ENCODE measurements at places on chromosomes 6 and 20.

GRCh38 chr6:130513770-130514169, 148.0 kb downstream of the TMEM200A start:
- DNase-seq = no peak

- DNase-seq = no peak
These were observed 252.7 kb upstream of the POU3F2 start for GRCh38 chr6:98581705-98582104.

DNA sequence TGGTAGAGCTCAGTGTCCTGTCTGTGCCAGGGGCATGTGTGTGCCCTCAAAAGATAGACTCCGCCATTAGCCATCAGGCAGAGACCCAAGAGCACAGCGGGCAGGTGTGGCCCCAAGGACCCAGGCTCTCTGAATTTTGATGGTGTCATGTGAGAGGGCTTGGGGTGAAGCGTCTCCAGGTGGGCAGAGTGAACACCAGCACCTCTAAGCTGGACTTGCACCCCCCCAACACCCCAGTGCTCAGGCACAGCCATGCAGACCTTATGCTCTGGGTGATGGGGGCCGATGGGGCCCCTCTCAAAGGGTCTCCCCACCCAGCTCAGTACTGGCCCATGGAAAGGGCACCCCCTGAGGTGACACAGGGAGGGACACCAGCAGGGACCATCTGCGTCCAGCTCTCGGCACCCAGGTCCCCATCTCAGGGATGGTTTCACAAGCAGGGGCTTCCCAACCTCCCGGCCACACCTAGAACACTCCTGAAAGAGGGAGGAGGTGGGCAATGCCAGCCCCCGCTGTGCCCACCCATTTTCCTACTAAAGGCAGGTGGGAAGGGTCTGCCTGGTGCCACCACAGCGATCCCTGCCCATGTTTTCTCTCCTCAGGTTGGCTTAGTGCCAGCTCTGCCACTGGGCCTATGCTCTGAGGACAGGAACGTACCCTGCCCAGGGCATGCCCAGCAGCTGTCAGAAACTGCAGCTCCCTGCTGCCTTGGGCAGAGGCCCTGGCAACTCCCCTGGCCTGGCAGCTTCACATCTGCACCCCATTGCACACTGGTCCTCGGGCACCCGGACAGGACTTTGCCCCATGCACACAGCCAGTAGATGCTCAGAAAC, 3.5 kb downstream of the CST7 start:
- DNase-seq = no peak

DNA sequence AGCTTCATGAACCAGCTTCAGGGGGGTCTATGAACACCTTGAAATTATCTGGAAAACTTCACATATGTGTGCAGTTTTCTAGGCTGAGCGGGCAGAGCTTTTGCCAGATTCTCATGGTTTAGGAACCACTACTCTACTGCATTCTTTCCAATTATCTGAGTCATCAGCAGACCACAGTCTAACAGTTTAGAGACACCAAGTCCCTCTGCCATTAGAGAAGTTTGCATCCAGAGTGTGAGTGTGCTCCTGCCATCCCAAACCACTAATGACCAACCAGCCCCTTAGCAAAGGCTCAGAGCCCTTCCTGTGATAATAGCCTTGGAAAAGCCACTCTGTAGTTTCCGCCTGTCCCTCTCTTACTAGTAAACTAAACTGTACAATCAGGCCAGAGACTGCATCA, 96.8 kb downstream of the PHACTR1 start:
- no peak for DNase-seq

- no peak for DNase-seq
These were observed 19.4 kb upstream of the CLDN20 start for GRCh38 chr6:155244434-155244833.

GRCh38 chr6:1312203-1312472, 240 bp downstream of the FOXQ1 start:
- no peak for DNase-seq

- no peak for DNase-seq
These were observed 291.6 kb downstream of the PHF3 start for GRCh38 chr6:63926950-63927927.

DNA sequence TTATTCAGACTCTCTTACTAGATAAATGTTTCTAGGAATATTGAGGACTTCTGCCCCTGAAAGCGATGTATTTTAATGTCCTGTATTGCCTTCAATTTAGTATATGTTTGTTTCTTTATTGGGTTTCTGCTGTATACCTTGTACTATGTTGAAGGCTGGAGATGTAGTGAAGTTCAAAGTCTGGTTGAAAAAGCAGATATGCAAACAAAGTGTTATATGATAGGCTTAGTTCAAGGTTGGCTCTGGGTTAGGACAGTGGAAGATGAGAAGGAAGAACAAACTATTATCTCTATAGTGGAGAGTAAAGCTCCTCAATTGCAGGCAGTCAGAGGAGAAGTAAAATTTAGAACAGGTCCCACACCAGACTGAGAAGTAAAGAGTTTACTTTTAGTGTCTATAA, 36.3 kb upstream of the ADGRG6 start:
- DNase-seq = no peak

DNA sequence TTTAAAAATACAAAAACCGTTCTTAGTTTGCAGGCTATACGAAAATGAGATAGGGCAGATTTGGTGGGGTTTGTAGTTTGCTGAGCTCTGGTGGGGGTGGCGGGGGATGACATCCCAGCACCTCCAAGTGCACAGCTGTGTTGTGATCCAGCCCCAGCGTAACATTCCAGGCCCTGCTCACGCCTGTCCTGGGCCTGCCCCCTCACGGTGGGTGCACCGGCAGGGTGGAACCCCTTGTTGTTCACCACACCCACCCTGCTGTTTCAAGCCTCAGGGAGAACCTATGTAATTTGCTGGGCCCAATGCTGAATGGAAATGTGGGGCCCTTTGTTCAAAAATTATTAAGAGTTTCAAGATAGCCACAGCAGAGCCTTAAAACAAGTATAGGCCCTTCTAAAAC, 25.0 kb downstream of the ARMC2 start:
- DNase-seq = no peak

DNA sequence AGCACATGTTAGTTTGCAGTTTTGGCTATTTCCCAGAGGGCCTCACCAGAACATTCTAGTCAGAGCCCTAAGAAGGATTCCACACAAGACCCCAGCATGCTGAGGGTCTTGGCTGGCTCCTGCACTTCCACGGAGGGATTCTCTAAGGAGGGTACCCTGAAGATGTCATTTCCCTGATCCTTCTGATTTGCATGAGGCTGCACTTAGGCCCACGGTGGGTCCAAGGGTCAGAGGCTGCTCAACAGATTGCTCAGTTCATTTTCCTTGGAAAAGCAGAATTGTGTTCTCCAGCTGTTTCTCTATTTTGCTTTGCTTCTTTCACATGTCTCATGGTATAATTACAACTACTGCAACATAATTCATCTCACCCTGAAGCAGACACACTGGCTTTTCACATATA, 22.2 kb downstream of the PREP start:
- no peak for DNase-seq

GRCh38 chr6:170532867-170533488, 20.1 kb downstream of the PSMB1 start:
- no peak for DNase-seq

- no peak for DNase-seq
These were observed 317.6 kb downstream of the CLIC5 start for GRCh38 chr6:45698046-45698445.

DNA sequence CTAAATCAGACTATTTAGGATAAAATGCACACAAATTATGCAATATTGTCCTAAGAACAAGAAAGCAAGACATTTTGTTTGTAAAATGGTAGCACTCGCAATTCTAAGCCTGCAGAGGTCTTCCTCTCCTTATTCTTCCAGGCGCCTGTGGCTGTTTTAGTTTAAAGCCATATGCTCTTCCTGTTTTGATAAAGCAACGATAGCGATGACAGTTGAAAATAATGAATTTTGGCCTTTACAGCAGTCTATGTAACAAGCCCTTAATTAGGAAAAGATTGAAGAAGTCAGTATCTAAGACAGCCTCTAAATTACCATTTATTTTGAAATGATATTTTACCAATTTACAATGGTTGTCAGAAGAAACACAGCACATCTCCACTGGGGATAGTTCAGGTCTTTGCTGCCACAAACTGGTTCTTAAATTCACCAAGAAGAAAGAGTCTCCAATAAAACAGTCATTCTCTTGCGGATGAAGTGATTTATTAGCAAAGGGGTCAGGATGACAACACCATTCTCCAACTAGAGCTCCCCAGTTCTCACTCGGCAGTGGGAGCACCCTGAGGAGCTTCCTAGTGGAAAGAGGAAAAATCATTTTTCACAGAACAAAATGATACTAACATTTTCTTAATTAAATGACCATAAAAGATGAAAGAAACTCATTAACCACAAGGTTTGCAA, 21.4 kb downstream of the UBE3D start:
- DNase-seq = no peak

GRCh38 chr20:20427227-20427864, 59.4 kb downstream of the INSM1 start:
- DNase-seq = no peak

GRCh38 chr6:76682842-76683241, 610.4 kb upstream of the IMPG1 start:
- no peak for DNase-seq

- DNase-seq = no peak
These were observed 72.3 kb downstream of the VEGFA start for GRCh38 chr6:43842231-43842794.

GRCh38 chr6:126831461-126831860, 287.0 kb upstream of the RSPO3 start:
- DNase-seq = no peak

GRCh38 chr6:86017236-86017635, 374.6 kb upstream of the SYNCRIP start:
- no peak for DNase-seq

DNA sequence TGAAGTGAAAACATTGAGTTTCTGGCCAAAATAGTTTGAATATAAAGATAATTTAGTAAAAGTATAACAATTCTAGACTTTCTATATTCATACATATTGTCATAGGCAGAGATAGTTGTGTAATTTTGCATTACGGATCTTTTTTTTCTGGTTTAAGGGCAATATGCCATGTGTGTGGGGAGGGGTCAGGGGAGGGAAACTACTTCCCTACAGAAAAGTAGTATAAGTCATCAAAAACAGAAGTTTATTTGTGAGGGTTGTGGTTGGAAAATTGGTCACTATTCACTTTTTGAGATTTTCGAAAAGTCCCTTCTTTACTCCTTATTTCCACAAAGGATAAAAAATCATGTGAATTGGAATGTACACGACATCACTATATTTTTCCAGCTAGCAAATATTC, 288.2 kb upstream of the PREP start:
- no peak for DNase-seq

GRCh38 chr6:2429032-2429431, 183.6 kb upstream of the GMDS start:
- no peak for DNase-seq

- DNase-seq = no peak
These were observed 142.3 kb upstream of the CARMIL1 start for GRCh38 chr6:25136854-25137253.

DNA sequence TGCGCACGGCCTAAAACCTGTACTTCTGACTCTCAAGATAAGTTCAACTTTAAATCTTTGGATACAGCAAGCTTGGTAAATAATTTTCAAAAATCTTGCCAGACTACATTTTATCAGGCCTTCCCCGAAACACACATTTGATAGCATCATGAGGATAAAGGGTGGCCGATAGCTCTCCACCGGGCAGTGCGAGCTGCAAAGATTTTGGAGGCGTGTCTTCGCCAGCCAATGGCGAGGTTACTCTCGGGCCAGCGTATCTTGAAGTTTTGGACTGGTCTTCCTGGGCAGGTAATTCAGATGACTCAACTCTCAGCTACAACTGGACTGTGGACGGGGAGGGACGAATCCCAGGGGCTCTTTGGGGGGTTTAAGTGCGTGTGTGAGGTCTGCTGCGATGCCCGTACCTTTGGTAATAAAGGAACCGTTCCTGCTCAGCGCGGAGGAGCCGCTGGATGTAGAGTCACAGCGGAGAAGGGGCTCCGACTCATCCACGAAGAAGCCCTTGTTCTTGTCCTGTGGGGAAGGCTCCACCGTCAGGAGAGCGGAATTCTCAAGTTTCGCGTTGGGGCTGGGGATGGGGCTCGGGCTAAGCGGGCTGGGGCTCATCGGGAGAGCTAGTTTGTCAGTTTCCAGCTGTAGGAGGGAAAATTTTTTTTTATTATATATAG, 75.3 kb downstream of the TNFRSF21 start:
- no peak for DNase-seq

DNA sequence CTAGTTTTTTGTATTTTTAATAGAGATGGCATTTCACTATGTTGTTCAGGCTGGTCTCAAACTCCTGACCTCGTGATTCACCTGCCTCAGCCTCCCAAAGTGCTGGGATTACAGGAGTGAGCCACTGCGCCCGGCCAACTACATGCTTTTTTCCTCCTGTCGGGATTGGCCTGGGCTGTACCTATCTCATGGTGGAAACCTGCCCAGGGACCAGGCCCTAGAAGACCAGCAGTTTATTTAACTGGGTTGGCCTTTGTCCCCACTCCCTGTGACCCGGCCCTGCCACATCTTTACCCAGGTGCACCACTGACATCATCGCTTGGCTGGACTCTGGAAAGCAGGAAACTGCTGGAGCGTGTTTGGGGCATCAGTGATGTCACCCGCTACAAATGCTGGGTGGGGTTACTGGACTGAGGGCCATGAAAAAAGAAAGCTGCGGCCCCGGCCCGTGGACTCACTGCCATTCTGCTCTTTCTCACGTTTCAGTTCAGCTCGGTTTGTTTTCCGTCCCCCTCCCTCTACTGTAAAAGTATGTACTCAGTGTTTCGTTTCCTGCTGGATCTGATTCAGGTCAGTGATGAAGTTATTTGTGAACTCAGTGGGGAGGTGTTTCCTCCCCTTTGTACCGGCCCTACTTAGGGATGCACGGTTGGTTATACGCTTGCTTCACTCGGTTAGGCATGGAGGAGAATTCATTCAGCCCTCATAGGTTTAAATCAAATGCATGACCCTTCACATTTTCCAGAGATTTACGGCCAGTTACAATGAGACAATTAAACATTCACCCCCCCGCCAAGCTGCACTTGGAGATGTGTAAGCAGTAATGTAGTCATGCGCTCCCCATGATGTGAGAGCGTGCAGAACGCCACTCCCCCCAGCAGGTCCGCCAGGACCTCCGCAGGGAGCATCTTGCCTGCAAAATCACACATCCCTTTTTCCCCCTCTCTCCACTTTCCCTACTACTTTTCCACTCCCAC, 179.3 kb downstream of the MTHFD1L start:
- DNase-seq = no peak

DNA sequence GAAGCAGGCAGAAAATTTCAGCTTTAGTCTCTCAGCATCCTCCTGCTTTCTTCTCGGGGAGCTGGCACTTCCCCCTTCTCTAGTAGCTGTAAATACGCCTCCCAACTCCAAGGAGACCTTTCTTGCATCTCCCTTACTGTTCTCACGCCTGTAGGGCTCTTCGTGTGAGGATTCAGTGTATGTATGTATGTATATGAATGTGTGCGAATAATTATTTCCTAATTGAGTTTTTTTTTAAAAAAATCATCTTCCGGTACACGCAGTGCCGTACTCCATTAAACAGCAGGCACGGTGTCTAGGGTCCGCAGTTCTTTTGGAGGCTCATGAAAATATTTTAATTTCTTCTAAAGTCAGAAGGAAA, 85.4 kb downstream of the HFE start:
- no peak for DNase-seq

GRCh38 chr6:81241126-81242041, 511.1 kb downstream of the TENT5A start:
- DNase-seq = no peak

DNA sequence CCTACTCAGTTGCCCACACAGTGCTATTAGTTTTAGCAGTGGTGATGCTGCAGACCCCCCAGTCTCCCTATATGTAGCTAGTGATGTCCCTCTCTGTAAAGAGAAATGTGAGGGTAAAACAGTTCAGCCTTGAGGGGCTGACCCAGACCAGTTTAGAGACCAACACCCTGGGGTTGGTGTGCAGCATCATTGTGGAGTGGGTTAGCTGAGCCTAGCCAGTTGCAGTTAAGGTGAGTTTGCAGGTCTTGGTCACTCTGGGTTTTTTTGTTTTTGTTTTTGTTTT, 401 bp upstream of the B3GALT4 start:
- no peak for DNase-seq

All from dorsolateral prefrontal cortex (tissue), 122 donors.